Stimulated activated CD8-positive, alpha-beta memory T cell treated with anti-CD3 and anti-CD28 coated beads, Interleukin-7, amount 100 ng/mL, for 48 hours (primary cell): ENCODE measurements at places on chromosomes 4 and X.

GRCh38 chr4:87038837-87039615, 104.2 kb downstream of the AFF1 start:
- DNase-seq: no peak

DNA sequence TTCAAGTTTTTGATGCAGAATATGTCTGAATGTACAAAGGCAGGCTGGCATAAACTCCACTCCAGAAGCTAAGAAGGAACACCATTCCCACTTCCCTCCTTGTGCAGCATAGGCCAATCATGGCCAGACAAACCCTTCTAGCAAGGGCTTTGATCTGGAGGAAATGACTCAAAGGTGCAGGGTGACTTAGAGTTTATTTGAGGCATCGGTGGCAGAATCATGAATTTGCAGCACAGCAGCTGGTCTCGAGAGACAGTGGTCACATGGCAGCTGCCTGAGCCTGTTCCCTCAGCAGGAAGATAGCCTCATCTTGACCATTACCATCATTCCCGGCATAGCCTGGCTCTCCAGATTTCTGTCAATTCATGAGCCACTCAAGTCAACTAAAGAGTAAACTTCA, 154.5 kb downstream of the ATP10D start:
- no peak for DNase-seq

- no peak for DNase-seq
These were observed 33.5 kb downstream of the CTBP1 start for GRCh38 chr4:1215141-1216075.

DNA sequence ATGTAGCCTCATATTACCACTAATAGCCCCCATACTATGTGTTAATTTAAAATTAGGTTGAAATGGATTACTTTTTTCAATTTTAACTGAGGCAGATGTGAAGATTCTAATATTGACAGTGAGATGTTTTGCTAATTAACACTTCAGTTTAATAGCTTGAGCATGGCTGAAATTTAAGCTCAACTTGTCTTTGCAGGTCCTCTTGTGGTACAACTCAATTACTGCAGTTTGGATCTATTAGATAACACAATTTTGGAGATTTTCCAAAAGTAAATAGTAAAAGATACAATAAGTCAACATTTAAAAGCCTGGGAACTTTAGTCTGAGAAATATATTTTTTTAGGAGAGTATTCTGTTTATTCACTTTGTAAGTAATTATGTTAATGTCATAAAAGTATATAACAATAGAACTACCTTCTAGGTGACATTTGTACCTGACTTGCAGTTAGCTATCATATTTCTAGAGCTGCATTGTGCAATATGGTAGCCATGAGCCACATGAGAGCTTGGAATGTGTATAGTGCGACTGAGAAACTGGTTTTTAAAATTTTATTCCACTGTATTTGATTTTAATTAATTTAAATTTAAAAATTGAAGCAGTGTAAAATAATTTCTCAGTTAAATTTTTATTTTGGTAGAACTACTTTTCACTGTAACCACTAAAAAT, 73.1 kb upstream of the FMR1 start:
- no peak for DNase-seq

DNA sequence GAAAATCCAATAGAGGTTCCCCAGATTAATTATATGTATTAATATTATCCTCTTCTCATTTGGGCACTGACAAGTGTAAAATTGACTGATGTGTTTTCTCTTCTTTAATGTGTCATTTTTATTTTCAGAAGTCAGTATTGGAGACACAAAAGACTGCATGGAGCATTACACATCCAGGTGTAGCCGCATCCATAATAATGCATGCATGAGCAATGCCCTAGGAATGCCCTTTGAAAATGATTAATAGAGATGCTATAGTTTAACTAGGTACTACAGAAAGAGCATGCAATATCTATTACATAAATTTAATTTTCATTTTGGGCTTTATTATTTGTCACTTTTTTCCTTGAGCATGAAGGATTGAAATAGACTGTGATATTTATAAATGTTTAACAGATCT, 509.9 kb downstream of the SPOCK3 start:
- no peak for DNase-seq

DNA sequence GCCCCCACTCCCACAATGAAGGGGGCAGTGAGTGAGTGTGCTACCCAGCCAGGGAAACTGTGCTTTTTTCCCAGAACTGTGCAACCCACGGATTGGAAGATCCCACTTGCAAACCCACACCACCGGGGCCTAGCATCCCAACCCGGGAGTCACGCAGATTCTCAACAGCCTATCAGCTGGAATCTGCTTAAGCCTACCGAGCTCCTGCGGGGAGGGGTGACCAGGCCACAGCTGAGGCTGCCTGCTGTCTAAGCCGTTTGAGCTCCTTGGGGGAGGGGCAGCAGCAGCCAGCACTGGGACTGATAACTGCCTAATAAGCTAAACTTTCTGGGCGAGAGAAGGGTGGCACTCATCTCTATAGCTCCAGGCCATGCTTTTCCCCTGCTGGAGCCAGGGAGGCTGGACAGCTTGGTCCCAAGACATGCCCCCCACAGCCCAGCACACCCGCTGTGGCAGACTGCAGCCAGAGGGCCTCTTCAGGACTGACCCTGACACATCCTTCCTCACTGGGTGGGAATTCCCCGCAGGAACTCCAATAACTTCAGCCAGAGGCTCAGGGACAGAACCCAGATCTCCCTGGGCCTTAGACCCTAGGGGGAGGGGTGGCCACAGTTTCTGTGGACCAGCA, 161.3 kb upstream of the MAGEB18 start:
- no peak for DNase-seq

DNA sequence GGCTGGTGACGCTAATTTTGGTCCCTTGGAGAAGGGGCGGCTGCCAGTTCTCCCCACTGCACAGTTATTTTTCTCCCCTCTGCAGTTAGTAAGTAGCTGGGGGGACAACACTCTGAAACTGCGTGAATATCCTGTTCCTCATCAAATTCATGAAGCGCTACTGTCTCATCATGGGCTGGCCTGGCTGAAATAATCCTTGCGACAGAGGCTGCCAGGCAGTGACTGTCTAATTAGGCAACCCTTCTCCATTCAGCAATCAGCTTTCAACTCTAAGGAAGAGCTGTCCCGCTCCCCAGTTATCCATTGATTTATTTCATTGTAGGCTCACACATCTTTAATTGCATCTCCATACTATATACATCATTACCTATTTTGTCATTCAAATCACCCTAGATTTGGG, 8.2 kb downstream of the SH3TC1 start:
- no peak for DNase-seq

- DNase-seq: no peak
These were observed 33.9 kb downstream of the STX18 start for GRCh38 chr4:4507923-4508322.

DNA sequence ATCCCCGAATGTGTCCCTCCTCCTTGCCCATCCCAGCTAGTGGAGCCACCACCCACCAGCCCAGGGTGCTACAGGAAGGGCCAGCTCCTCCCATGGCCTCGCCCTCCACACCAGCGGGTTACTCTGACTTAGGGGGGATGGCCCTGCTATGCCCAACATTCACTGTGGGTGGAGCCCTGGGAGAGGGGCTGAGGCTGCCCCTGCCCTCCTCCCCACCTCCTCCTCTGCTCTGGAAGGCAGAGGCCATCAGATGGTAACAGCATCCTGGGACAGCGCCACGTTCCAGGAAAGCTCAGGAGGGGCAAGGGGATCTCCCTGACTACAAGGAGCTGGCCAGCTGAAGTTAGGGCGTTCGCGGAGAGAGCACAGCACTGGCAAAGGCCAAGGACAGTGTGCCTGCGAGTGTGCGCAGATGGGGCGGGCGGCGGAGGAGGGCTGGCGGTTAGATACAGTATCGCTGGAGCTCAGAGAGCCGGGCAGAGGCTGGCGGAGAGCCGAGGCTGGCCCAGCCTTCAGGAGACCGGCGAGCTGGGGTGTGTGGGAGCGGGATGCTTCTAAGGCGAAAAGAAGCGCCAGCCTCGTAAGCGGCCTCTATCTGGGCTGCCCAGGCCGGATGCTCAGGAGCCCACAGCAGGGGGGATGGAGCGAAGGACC, 1.5 kb downstream of the JAKMIP1 start:
- DNase-seq: no peak

DNA sequence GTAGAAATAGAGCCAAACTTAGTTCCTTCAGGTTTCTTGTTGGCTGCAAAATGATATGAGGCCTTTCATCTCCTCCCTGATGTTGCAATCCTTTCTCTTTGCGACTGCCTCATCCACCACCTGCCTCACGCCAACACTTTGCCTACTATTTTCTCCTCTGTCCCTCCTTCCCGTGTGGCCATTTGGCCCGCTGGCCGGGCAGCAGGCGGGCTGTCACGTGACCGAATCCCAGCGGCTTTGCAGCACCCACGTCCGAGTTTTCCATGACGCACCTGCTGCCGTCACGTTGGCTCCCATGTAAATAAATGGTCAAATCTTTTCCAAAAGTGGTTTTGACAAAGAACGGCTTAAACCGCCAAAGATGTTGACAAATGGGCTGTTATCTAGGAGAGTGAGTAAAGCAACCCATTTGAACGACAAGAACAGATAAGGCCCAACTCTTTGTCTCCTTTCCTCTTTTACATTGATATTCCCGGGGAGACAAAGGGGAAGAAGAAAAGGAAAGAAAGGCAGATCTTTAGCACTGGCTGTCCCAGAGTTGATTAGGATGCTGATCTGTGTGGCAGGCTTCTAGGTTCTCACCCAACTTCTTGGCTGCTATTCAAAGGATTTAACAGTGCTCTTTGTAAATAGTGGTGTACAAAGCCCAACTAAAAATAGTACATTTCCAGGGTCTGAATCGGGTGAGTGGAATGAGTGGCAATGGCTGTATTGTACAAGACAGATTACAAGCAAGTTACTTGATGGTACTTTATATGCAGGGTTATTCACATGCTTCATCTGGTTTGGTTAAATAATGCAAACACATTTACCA, 174.2 kb upstream of the JADE1 start:
- no peak for DNase-seq

GRCh38 chr4:30920043-30920442, 199.9 kb downstream of the PCDH7 start:
- no peak for DNase-seq
